Stimulated activated CD8-positive, alpha-beta memory T cell treated with anti-CD3 and anti-CD28 coated beads, Interleukin-7, amount 100 ng/mL, for 1 hour (primary cell): ENCODE measurements at places on chromosomes 3 and 15.

GRCh38 chr3:128240232-128240631 lies 87.0 kb downstream of the EEFSEC start:
- DNase-seq = no peak

DNA sequence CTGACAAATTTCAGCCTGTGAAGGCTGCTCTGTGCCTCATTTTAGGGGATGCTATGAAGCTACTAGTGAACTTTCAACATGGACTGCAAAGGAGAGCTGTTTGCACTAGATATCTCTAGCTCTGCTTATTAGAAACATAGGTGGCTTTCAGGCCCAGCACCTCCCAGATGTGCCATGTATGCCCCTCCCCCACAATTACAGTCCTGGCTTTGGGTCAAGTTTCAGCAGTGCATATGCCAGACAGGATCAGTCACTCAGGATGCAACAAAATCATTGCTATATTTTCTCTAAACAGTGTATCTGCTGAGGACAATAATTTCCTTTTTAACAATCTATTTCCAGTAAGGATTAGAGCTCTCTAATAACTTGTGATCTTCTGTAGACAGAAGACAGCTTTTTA lies 178.8 kb upstream of the STAC start:
- no peak for DNase-seq

GRCh38 chr3:184155644-184156521 lies 706 bp downstream of the DVL3 start:
- DNase-seq = no peak

GRCh38 chr3:188656196-188656982 lies 502.4 kb downstream of the LPP start:
- no peak for DNase-seq

DNA sequence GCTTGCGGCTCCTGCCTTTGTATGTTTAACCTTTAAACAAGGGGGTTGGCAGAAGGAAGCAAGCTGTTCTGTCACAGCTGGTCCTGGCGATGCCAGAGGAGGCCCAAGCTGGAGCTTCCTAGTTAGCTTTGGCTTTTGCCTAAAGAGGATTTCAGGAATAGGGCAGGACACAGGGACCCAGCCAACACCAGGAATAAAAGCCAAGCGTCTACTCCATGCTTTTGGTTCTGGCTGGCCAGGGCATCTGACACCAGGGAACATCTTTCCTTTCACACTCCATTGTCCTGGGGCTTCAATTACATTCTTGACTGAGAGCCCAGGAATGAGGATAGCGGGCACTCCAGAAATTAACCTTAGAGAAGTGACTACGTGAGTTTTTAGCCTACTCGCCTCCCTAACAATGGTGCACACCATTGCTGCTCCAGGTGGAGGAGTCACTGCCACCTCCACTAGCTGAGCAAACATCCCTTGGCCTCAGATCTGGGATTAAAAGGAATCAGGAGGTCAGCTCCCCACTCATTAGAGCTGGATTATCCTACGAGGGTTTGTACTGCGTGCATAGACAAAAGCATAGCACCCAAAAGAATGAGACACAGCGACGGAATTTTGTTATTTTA lies 38.2 kb downstream of the TPM1 start:
- no peak for DNase-seq
